Spinal cord (tissue), 10 donors: ENCODE measurements at places on chromosomes 11 and 22.
A peak's percentile ranks its signal among the peaks of the same experiment; 100 is the strongest.

GRCh38 chr11:12174128-12174476 lies 63.7 kb downstream of the MICAL2 start:
- H3K4me1 ChIP-seq = peaks cover 7% of the 10 kb centered on the region
- no peak for DNase-seq
- H3K36me3 ChIP-seq = no peaks in the 10 kb centered on the region
- no peak overlapping the region for H3K4me3 ChIP-seq
- no peak overlapping the region for H3K27ac ChIP-seq
- no peaks in the 10 kb centered on the region for H3K27me3 ChIP-seq

- H3K36me3 ChIP-seq = no peaks in the 10 kb centered on the region
- no peak for DNase-seq
- H3K27me3 ChIP-seq = no peaks in the 10 kb centered on the region
Measured at GRCh38 chr22:30780026-30780425, 85.4 kb downstream of the OSBP2 start.

GRCh38 chr11:110979696-110980095 lies 265.8 kb upstream of the POU2AF2 start:
- H3K27me3 ChIP-seq = no peaks in the 10 kb centered on the region
- no peak overlapping the region for H3K4me3 ChIP-seq
- H3K4me1 ChIP-seq = no peaks in the 10 kb centered on the region

DNA sequence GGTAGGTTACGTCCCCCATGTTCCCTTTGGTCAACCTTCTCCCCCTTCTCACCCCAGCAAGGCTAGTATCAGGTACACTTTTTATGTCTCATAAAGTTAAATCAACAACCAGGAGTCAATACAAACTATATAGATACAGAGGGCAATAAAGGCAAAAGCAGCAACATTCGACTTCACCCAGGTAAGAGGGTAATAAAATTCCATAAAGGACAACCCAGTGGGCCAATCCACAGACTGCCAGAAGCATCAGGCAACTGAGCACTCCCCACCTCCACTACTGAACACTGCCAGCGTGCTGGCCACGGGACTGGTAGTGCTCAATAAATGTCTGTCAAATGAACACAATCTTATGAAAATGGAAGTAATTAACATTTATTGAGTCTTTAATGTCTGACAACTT lies 5.1 kb upstream of the MS4A18 start:
- no peak overlapping the region for H3K4me3 ChIP-seq
- no peaks in the 10 kb centered on the region for H3K36me3 ChIP-seq
- DNase-seq = no peak
- no peaks in the 10 kb centered on the region for H3K4me1 ChIP-seq
- H3K27ac ChIP-seq = no peak overlapping the region

DNA sequence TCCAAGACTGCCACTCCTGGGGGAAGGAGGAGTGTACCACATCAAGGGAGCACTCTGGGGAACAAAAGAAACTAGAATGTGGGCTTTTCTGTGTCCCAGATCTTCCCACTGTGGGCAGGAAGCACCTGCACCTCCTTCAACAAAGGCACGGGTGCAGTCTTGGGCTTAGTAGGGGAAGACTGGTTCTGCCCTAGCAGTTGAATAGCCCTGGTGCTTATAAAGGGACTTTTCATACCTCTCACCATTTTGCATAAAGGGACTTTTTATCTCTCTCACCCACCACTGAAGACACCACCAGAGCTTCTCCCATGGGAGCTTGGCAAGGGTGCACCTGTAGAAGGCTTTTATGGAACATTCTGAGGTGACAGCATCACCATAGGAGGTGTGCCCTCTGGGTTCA lies 65.8 kb upstream of the MS4A8 start:
- no peak overlapping the region for H3K27ac ChIP-seq
- DNase-seq = no peak
- H3K4me1 ChIP-seq = no peaks in the 10 kb centered on the region
- H3K36me3 ChIP-seq = no peaks in the 10 kb centered on the region
- H3K27me3 ChIP-seq = no peaks in the 10 kb centered on the region
- no peak overlapping the region for H3K4me3 ChIP-seq

DNA sequence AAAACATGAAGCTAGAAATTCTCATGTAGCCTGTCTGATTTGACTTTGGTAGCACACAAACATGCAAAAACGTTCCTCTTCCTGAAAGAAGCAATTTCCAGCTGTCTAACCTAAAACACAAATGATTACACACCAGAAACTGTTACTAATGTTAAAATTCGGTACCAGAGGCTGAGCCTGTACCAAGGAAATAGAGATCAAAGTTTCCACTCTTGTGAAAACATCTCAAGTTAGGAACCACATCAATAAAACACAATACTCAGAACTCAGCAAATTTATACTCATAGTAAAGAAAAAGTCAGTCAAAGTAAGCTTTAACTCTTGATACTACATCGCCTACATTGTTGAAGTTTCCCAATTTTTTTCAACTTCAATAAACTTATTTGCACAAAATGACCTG lies 107.8 kb downstream of the FCHSD2 start:
- no peak overlapping the region for H3K4me3 ChIP-seq
- no peak for DNase-seq
- no peak overlapping the region for H3K27ac ChIP-seq
- H3K27me3 ChIP-seq = no peaks in the 10 kb centered on the region
- peaks cover 5% of the 10 kb centered on the region for H3K36me3 ChIP-seq
- H3K4me1 ChIP-seq = no peaks in the 10 kb centered on the region

- H3K4me1 ChIP-seq = no peaks in the 10 kb centered on the region
- H3K27me3 ChIP-seq = no peaks in the 10 kb centered on the region
- no peaks in the 10 kb centered on the region for H3K36me3 ChIP-seq
- H3K27ac ChIP-seq = no peak overlapping the region
- no peak for DNase-seq
Measured at GRCh38 chr11:82174610-82175009, 559.1 kb downstream of the FAM181B start.

GRCh38 chr11:7275133-7275532 lies 23.4 kb downstream of the SYT9 start:
- no peaks in the 10 kb centered on the region for H3K27me3 ChIP-seq
- H3K4me3 ChIP-seq = no peak overlapping the region
- no peaks in the 10 kb centered on the region for H3K4me1 ChIP-seq
- no peak for DNase-seq
- H3K27ac ChIP-seq = no peak overlapping the region
- no peaks in the 10 kb centered on the region for H3K36me3 ChIP-seq

- peak overlapping the region; percentile 9 for H3K4me3 ChIP-seq
- no peak for DNase-seq
- H3K4me1 ChIP-seq = peaks cover 55% of the 10 kb centered on the region
Measured at GRCh38 chr22:50529416-50529896, 356 bp downstream of the TYMP start.

DNA sequence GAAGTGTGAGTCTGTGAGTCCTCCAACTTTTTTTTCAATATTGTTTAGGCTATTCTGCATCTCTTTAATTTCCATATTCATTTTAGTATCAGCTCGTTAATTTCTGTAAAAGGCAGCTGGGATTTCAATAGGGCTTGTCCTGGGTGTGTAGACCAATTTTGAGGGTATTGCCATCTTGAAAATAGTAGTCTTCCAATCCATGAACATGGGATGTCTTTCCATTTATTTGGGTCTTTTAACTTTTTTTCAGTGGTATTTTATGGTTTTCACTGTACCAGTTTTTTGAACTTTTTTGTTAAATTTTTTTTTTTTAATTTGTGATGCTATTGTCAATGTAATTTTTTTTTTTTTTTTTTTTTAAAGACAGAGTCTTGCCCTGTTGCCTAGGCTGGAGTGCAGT lies 79.5 kb downstream of the ARHGAP8 start:
- no peak for DNase-seq
- peaks cover under 1% of the 10 kb centered on the region for H3K4me1 ChIP-seq
- no peaks in the 10 kb centered on the region for H3K36me3 ChIP-seq
- H3K27ac ChIP-seq = no peak overlapping the region
- H3K27me3 ChIP-seq = no peaks in the 10 kb centered on the region
- no peak overlapping the region for H3K4me3 ChIP-seq

DNA sequence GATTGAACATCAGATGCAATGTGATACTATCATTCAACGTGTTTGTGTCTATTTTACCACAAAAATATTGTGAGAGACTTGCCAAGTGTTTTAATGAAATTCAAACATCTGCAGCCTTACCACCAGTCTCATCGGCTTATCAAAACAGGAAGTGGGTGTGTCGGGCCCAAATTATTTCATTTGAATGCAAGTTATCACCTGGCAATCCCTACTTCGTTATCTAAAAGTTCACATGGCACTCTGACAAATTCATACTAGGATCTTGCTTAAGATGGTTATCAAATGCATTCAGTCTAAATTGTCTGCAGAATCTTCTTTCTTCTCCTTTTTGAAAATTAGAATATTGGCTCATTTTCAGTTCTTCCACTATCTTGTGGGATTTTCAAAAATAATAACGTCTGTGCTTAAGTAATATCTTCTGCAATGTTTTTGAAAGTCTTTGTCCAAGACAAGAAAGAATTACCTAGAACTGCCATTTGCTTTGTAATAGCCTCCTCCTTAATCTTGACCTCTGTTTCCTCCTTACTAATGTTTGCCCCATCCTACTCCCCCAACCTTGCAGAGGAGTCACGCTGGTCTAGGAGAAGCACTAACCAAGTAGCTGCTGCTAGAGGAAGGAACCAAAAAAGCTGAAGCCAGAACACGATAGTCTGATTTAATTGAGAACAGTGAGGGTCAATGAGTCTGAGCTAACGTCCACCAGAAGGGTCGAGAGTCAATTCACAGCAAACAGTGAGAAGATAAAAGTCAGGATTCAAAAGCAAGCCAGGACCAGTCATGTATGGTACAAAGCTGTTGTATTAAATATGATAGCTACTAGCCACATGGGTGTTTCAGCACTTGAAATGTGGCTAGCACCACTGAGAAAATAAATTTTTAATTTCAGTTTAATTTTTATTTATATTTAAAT lies 10.2 kb upstream of the BIRC3 start:
- H3K4me3 ChIP-seq = no peak overlapping the region
- no peaks in the 10 kb centered on the region for H3K4me1 ChIP-seq
- DNase-seq = no peak
- no peak overlapping the region for H3K27ac ChIP-seq
- no peaks in the 10 kb centered on the region for H3K27me3 ChIP-seq

GRCh38 chr11:66509131-66509561 lies 1.3 kb upstream of the BBS1 start:
- H3K27me3 ChIP-seq = no peaks in the 10 kb centered on the region
- DNase-seq = no peak
- H3K27ac ChIP-seq = no peak overlapping the region
- no peak overlapping the region for H3K4me3 ChIP-seq
- peaks cover 33% of the 10 kb centered on the region for H3K36me3 ChIP-seq
- H3K4me1 ChIP-seq = peaks cover 4% of the 10 kb centered on the region

- no peaks in the 10 kb centered on the region for H3K36me3 ChIP-seq
- H3K27ac ChIP-seq = no peak overlapping the region
- no peak overlapping the region for H3K4me3 ChIP-seq
Measured at GRCh38 chr11:36022882-36023281, 79.0 kb downstream of the LDLRAD3 start.

DNA sequence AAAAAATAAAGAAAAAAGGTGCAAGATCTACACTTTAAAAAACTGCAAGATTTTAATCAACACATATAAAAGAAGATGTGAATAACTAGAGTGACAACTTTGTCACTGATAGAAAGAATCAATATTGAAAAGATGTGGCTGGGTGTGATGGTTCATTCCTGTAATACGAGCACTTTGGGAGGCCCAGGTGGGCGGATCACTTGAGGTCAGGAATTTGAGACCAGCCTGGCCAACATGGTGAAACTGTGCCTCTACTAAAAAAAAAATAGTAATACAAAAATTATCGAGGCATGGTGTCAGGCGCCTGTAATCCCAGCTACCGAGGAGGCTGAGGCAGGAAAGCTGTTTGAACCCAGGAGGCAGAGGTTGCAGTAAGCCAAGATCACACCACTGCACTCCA lies 21.0 kb upstream of the FBLN1 start:
- no peak overlapping the region for H3K4me3 ChIP-seq
- H3K36me3 ChIP-seq = no peaks in the 10 kb centered on the region
- H3K4me1 ChIP-seq = no peaks in the 10 kb centered on the region

DNA sequence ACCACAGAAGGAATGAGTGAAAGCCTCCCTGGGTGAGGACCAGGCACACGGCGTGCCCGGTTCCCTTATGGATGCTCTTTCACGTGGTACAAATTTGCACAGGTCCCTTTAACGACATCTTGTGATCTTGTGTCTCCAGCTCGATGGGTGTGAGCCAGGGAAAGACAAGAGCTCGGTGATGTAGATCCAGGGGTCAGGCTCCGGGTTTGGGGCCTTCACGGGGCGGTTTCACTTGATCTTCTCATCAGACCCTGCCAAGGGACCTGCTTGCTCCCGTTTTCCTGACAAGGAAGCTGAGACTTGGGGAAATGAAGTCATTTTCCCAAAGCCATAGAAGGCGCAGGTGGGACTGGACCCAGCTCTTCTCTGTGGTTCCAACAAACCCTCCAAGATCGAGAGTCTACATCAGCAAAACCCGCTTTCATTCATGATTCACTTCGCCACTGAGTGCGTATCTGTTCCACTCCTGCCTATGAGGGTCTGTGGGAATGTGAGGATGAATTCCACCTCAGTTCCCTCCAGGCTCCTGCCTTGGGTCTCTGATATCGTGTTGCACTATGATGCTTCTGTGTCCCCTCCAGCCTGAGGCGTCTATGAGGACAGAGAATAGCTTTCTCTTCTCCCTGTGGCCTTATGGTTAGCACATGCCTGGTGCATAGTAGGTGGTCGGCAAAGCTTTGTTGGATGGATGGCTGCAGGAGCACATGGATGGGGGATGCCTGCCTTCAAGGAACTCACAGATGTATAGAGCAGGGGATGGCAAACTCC lies 45.0 kb upstream of the ANO1 start:
- peaks cover 22% of the 10 kb centered on the region for H3K4me1 ChIP-seq
- no peak for DNase-seq
- no peaks in the 10 kb centered on the region for H3K36me3 ChIP-seq
- no peak overlapping the region for H3K27ac ChIP-seq

GRCh38 chr22:50684986-50685385 lies 12.4 kb downstream of the SHANK3 start:
- H3K36me3 ChIP-seq = peaks cover 21% of the 10 kb centered on the region
- DNase-seq = no peak
- no peaks in the 10 kb centered on the region for H3K27me3 ChIP-seq
- no peak overlapping the region for H3K27ac ChIP-seq

DNA sequence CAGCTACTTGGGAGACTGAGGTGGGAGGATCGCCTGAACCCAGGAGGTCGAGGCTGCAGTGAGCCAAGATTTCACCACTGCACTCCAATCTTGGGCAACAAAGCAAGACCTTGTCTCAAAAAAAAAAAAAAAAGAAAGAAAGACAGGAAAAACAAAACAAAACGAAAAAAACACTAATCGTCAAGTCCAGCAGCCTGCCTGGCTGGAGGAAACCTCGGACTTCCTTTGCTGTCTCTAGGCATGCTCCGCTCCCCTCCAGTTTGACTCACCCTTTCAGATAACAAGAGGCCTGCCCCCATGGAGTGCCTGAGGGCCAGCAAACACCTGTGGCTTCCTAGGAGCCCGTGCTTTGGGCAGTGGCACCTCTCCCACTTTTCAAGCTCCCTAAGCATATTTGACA lies 28.8 kb upstream of the CHKA start:
- H3K36me3 ChIP-seq = no peaks in the 10 kb centered on the region
- no peak overlapping the region for H3K27ac ChIP-seq
- peaks cover 25% of the 10 kb centered on the region for H3K4me1 ChIP-seq
- DNase-seq = no peak
- H3K27me3 ChIP-seq = no peaks in the 10 kb centered on the region
- H3K4me3 ChIP-seq = no peak overlapping the region
